ENCODE measurements at places on chromosomes 7 and 10. TPM values are rescaled to one million over a fixed set of nuclear protein-coding genes. Genes with fewer than 3 reads are reported as not detected.

The LRMDA gene
- not detected for total RNA-seq

The NEURL1 gene
- total RNA-seq, result 2.4 TPM

The STEAP1B gene
- not detected for total RNA-seq

The CTAGE8 gene
- total RNA-seq, result 1.8 TPM

The GBX1 gene
- 0.31 TPM for total RNA-seq

The TMEM270 gene
- not detected for total RNA-seq

The CLDN4 gene
- total RNA-seq, result 0.57 TPM

The TNRC18 gene
- 46.9 TPM for total RNA-seq

The FAM131B gene
- 0.77 TPM for total RNA-seq

The GSTO2 gene
- 1.4 TPM for total RNA-seq

The ANKRD30A gene
- not detected for total RNA-seq

The TLL2 gene
- not detected for total RNA-seq

The CALML3 gene
- not detected for total RNA-seq

The FZD8 gene
- 0.18 TPM for total RNA-seq

The PGAM2 gene
- total RNA-seq, result 1.0 TPM

The SDK1 gene
- 1.3 TPM for total RNA-seq

The AOAH gene
- total RNA-seq, result 5.2 TPM

The IKZF1 gene
- 327 TPM for total RNA-seq

The LEP gene
- not detected for total RNA-seq

The PLEKHS1 gene
- total RNA-seq, result not detected

The INTS1 gene
- 85.0 TPM for total RNA-seq

The PTER gene
- total RNA-seq, result 11.8 TPM

The KIF11 gene
- 57.7 TPM for total RNA-seq

The PNLIP gene
- not detected for total RNA-seq

The SFTPA1 gene
- not detected for total RNA-seq

The TMEM176A gene
- not detected for total RNA-seq

The FAM25G gene
- not detected for total RNA-seq

The TMEM139 gene
- 1.3 TPM for total RNA-seq

The C7orf33 gene
- total RNA-seq, result not detected

The CHRM2 gene
- not detected for total RNA-seq

The HOXA4 gene
- 0.59 TPM for total RNA-seq

The TAX1BP1 gene
- total RNA-seq, result 110 TPM

The UNCX gene
- not detected for total RNA-seq

The GPR26 gene
- not detected for total RNA-seq

The DOCK4 gene
- 1.1 TPM for total RNA-seq

All from activated naive CD4-positive, alpha-beta T cell treated with anti-CD3 and anti-CD28 coated beads, Interleukin-2, amount 50 U/mL, for 72 hours (primary cell).